ENCODE measurements at places on chromosomes 5 and 9.

GRCh38 chr5:10301266-10301665, 6.4 kb downstream of the CMBL start:
- no peak for DNase-seq

DNA sequence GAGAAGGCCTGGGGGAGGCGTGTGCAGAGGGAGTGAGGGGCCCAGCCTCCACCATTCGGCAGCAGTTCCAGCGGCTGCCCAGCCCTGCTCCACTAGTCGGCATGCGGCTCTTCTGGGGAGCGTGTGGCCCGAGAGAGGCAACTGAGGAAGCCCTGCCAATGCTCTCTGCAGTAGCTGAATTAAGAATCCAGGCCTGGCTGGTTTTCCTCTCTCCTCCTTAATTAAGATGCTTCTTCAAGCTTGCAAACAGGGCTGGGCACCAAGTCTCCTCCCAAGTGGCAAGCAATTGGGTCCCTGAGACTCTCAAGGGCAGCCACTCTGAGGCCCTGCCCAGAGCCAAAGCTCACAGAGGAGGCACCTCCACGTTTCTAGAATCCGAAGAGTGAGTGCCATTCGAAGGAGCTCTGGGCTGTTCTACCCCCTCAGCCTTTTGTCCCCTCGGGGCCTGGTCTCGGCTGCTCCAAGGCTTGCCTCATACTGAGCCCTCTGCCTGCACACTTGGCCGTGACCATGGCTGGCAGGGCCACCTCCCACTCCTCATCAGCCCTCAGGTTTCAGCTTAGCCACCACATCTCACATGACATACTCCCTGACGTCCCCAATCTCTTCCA, 75.4 kb upstream of the LRRTM2 start:
- DNase-seq = no peak

DNA sequence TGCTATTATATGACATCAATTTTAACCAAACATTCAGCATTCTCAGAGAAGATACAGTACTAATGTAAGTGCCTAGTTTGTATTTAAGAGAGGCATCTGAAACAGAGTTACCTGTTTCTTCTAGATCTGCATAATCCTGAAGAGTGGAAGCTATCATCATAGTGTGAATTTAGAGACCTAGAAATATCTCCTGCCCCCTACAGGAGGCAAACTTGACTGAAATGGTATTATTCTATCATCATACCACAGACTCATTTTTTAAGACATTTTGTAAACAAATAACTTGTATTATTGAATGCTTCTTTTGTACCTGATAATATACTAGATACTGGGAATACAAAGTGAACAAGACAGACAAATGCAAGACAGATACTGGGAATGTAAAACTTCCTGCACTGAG, 216.8 kb upstream of the RPS23 start:
- no peak for DNase-seq

DNA sequence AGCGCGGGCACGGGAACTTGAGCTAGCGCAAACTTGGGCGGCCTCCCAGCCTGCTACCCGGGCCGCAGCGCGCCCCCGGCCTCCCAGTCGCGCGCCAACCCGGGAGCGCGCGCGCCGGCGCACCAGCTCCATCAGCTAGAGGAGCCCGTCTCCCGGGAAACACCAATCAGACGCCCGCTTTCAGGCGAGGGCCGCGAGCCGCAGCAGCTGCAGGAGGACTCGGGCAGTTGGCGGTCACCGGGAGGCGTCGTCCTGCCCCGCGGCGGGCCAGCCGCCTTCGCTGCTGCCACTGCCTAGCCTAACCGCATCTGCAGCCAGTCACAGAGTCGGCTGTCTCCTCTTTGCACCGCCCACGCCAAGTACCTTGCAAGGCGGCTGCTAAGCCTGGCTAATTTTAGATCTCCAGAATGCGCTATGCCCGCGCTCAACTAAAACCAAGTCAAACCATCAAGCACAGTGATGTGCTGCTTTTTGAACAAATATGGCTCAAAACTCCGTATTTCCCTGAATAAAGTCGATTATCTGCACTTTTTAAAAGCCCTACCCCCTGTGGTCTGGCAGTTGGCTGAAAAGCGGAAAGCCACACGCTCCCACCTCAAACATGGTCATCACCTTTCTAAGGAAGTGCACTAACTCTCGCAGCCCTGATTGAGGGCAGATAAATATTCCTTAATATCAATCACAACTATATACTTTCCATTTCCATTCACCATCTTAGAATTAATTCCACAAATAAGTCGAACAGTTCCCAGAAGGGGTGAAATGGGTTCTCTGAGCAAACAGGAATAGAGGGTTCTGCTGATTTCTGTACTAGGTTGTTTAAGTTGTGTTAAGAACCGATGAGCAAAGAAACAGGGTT, 221.8 kb downstream of the MEF2C start:
- DNase-seq = peak; percentile 47

- no peak for DNase-seq
Measured at GRCh38 chr9:72274441-72274840, 90.6 kb downstream of the ZFAND5 start.

GRCh38 chr5:109053995-109054417, 306.3 kb downstream of the FER start:
- DNase-seq = no peak

DNA sequence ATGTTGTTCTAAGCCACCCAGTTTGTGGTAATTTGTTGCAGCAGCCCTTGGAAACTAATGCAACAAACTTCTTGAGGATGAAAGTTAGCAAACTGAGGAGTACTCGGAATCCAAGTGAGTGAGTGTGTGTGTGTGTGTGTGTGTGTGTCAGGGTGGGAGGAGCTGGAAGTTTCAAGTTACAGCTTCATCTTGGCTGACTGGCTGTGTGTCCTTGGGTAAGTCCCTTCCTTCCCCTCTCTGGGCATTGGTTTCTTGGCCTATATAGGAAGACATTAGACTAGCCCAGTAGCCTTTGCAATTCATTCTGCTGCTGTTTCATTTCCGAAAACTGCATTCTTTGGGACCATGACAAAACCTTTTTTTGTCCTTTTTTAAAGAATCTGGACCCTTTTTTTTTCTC, 157.2 kb downstream of the MELK start:
- DNase-seq = no peak

DNA sequence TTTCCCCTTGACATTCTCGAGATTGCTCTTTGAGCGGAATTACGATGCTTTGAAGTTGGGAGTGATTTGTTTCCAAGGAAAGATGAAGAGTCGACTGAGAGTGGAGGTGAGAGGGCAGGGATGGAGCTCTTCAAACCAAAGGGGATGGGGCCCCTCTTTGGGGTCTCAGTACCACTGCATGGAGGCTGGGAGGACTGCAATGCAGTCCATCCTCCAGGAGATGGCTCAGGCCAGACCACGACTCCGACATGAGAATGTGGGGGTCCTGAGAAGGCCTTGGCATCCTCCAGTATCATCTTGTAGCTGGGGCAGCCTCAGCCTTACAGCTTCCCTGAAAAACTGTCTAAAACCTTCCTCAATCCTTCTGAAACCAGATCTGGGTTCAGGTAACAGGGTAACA, 51.1 kb upstream of the CDKN2AIPNL start:
- no peak for DNase-seq

DNA sequence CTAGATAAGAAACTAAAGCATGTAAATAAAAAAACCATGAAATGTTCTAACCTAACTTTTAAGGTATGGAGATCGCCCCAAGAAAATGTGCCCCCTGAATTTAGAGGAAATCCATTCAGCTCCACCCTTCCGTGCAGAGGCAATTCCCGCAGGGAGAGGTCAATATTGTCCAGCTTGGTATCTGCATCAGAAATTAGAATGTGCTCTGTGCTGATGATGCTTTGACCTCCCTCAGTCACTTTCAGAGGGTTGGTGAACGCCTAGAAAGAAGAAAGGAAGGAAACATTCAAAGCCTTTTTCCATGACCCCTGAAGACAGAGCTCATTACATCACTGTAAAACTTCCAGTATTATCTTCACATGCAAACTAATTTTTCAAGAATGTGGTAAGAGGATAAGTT, 91.0 kb downstream of the FREM1 start:
- DNase-seq = no peak

DNA sequence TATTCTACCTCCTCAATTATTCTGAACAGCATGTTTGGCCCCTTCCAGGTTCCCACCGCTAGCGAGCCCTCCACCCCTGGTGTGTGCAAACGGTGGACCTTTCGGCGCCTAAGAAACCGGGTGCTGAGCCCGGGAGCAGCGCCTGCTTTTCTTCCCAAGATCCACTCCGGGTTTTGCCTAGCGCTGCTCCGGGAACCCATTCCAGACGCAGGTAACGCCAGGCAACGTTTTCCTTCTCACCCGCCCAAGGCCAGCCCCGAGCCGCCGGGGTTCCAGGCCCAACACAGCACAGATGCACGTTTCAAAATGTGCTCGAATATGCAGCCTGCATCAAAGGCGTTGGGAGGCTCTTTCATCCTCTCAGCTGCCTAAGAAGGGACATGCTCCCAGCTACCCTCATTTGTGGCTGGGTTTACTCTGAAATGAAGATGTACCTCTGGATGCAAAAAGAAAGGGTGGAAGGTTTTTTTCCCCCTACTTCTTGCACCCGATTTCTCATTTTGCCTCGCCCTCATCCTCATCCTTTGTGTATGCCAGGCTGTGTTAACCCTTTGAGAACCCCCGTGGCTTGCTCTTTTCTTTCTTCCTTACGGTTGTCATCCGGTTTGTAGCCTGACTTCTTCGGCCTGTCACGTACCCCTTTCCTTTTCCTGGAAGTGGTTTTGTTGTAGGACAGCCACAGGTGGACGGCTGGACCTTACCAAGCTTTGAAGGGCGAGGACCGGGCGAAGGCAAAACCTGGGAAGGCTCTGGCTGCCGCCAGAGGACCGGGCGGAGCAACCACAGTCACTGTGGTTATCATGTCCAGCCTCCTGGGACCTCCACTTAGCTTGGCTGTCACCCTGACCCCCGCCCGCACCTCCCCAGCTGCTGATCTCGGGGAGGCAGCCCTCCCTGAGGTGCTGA, 226.9 kb downstream of the SMARCA2 start:
- DNase-seq = peak; percentile 43

DNA sequence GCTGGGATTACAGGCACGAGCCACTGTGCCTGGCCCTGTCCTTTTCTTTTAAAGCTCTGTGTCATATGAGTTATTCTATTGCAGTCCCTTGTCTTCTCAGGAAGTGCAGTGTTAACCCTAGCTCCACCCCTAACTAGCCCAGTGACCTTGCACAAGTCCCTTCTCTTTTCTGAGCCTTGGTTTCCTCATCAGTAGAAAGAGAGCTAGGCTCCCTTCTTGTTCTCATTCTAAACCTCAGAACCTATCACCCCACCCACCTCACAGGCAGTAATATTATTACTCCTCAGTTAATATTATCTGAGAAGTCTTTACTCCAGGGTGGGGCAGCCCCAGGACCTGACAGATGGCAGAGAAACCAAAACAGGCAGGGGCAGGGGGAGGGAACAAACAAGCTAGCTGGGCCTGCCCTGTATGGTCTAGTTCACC, 7.2 kb downstream of the CYFIP2 start:
- DNase-seq = no peak

- no peak for DNase-seq
Measured at GRCh38 chr9:70826562-70826961, 294.9 kb downstream of the TRPM3 start.
